Stimulated activated CD8-positive, alpha-beta memory T cell treated with anti-CD3 and anti-CD28 coated beads, Interleukin-7, amount 100 ng/mL, for 1 hour (primary cell): ENCODE measurements at places on chromosomes 11 and 22.

- DNase-seq, result no peak
Measured at GRCh38 chr11:113082341-113082955, 121.2 kb downstream of the NCAM1 start.

GRCh38 chr11:40204228-40204627 is 1255.2 kb downstream of the LRRC4C start:
- no peak for DNase-seq

- no peak for DNase-seq
Measured at GRCh38 chr22:31952094-31952401, 7.7 kb downstream of the YWHAH start.

DNA sequence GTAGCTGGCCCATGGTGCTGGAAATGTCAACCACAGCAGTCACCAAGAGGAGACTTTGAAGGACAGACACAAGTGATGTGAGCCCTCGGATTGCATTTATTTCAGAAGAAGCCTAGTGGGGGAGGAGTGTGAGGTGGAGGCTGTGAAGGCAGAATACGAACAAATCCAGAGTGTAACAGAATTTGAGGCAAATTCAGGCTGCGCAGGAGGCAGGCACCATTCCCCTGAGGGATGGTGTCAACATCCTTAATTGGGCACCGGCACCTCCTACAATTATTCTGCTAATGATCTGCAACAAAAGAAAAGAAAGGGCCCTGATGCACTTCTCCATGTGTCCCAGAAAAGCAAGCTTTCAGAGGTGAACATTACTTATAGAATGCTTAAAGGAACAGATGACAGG is 32.2 kb downstream of the CWC15 start:
- no peak for DNase-seq

DNA sequence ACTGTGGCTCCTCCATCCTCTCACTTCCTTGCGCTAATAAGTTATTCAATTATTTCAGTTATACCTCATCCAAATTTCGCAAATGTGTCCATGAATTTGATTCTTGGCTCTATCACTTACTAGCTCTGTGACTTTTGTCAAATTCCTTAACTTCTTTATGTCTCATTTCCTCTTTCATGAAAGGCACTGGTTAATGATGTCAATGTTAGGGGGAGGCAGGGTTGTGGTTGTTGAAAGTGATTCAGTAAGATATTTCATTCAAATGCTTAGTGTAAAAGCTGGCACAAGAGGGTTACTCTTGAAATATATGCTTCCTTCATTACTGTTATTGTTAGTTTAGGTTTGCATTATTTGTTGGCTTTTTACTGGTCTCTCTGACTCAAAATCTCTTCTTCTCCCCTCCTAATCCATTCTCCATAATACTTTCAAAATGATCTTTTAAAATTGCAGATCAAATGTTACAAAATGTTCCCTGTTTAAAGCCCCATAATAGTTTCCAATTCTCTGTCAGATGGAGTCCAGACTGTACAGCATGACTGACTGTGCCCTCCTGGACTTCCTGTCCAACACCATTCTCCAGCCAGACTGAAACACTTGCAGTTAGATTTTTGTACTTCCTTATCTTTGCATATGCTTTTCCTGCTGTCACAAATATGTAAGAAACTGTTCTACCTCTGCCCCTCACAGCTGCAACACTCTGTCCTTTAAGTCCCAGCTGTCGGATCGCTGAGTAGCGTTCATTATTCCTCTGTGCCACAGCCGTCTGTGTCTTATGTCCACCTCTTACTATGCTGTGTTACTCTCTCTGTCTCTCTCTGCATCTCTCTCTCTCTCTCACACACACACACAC is 510.6 kb upstream of the RAG2 start:
- no peak for DNase-seq

DNA sequence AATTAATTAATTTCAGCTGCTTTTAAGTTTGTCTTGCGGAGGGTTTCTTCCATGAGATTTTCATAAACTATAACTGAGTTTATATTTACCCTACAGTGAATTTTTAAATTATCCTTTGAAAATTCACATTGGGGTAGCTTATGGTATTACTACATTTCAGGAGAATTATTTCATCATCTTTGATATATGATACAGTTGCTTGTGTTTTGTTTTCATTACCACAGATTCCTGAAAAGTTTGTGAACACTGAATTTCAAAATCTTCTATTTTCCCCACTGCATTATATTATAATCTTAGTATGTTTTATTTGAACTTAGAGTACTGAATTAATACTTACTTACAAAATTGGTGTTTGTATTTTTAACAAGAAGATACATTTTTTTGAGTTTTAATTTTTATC is 24.4 kb downstream of the METTL15 start:
- DNase-seq, result no peak

DNA sequence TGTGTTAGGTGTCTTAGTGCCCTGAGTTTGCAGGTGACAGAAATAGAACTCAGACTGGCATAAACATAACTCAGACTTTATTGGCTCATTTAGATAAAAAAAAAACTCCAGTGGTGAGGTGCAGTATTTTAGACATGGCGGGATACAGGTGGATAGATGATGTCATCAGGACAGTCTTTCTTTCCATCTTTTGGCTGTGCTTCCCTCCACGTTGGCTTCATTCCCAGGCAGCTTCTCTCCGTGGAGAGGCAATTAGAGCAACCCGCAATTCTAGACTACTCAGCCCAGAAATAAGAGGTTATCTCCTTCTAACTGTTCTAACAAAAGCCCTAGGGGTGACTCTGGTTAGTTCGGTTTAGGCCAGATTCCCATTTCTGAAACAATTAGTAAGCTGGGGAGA is 40.5 kb downstream of the NCAM1 start:
- no peak for DNase-seq

GRCh38 chr11:2713094-2713493 is 13.3 kb upstream of the KCNQ1OT1 start:
- DNase-seq, result no peak

DNA sequence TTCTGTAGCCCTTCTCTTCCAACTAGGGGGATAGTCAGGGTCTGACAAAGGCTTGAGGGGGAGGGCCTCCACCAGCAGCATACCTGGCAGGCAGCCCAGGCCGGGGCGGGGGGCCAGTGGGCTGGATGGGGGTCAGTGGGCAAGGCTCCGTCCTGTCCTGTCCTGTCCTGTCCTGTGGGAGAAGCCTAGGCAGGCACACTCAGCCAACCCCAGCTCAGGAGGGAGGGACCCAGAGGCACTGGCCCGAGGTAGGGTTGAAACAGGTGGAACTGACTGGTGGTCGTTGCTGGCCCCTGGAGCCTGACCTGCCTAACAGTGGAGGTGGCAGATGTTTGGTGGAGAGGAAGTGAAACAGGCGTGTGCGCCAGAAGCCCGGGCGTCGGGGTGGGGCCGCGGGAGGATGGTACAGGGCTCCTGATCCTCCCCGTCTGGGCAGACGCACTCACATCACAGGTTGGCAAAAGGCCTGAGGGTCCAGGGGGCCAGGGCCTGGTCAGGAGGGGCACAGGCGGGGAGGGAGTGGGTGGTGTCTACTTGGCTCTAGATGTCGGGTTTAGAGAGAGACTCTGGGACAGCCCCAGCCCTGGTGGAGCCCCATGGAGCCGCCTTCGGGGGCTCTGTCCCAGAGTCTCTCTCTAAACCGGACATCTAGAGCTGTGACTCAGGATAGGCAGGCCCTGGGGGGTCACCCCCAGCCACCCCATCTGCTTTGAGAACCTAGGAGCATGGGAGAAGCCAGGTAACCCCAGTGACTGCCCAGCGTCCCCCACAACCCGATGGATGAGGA is 32.5 kb upstream of the GRAMD4 start:
- no peak for DNase-seq

DNA sequence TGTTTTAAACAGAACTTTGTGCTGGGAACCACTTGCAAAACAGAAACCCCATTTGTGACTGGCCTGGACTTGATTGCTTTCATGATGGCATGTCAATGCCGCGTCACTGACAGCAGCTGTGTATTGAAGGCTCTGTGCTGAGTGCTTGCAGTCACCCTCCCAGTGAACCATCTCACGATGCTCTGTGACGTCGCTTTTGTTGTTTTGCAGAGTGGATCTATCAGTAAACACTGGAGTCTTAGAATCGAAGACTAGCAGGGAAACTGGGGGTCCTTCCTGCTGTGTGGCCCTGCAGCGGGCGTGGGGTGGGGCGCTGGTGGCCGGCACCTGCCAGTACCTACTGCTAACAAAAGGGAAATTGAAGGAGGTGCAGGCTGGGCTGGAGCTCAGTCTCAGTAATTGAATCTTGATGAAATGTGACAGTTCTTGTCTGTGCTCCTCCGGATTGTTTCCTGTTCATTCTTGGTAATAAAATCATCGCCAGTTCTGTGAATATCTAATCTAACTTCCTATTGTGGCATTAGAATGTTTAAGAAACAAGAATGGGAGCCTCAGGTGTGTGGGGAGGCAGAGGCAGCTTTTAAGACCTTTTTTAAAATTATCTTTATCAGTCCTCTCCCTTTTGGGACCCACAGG is 50.5 kb upstream of the PARVG start:
- DNase-seq, result no peak

- peak; percentile 84 for DNase-seq
Measured at GRCh38 chr11:9757809-9758636, 94.1 kb downstream of the SWAP70 start.

DNA sequence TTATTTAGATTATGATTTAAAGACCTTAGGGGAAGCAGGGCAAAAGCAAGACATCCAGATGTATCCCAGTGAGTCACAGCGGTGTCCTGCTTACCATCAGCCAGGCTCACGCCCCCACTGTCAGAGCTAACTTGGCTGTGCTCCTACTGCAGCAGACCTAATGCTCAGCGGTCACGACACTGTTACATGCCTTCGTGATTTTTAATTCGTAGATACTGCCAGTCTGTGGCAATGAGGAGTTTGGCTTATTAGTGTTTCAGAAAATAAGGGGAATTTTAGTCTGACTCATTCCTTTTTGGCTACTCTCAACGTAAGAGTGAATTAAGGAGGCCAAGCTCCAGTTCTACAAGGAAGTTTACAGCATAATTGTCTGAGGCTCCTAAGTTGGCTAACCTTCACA is 22.7 kb downstream of the EFCAB6 start:
- DNase-seq, result no peak

DNA sequence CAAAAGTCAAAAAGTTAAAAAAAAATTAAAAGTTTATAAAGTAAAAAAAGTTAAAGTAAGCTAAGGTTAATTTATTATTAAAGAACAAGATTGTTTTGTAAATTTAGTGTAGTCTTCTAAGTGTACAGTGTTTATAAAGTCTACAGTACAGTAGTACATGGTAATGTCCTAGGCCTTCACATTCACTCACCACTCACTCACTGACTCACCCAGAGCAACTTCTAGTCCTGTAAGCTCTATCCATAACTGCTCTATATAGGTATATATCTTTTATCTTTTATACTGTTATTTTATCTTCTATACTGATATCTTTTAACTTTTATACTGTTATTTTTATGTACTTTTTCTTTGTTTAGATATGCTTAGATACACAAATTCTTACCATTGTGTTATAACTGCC is 11.2 kb downstream of the C2CD3 start:
- DNase-seq, result no peak

- no peak for DNase-seq
Measured at GRCh38 chr11:44010789-44011251, 37.0 kb upstream of the ACCSL start.

DNA sequence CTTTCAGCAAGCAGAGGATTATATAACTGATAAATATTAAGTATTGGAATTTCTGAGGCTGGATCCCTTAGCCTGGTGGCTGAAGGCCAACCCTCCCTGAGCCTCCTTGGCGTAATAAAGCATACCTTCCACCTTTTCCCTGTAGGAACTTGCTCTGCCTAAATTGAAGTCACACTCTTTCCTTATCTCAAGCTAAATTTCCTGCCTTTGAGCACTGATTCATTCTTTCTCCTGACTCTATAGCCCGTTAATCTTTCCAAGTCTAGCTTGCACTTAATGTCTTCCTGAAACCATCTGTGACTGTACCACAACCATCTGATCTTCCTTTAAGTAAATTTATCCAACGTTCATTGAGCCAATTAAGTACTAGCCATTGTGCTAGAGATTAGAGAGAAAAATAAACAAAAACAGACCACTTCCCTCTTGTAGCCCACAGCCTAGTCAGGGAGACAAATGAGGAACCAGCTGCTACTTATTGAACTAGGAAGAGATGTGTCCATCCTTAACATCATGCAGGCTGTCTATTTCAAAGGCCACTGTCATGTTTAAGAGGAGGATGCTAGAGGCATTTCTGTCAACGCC is 62.9 kb downstream of the GRK3 start:
- DNase-seq, result no peak

GRCh38 chr11:58845386-58845785 is 882 bp upstream of the GLYATL2 start:
- no peak for DNase-seq

DNA sequence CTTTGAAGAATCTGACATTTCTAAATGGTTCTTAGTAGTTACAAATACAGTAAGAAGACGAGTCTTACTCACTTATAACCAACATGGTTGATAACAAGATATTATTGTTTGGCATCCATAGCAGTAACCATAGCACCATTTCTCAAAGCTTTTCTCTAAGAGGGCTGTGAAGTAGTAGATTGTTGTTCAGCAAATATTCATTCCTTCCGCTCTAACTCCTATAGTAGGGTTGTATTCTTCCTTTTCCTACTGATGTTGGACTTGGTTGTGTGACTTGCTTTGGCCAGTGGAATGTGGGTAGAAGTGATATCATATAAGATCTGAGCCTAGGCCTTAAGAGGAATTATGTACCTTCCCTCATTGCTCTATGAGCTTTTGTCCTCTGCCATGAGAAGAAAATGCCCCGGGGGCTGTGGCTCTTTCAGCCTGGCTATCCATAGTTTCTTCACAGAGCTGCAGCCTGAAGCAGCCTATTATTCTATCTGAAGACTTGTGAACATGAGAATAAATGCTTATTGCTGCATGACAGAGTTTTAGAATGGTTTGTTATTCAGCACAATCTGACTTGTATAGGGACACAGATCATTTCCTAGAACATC is 28.9 kb upstream of the ZBED5 start:
- no peak for DNase-seq
